ENCODE measurements at places on chromosomes 7 and 10. TPM values are rescaled to one million over a fixed set of nuclear protein-coding genes. Genes with fewer than 3 reads are reported as not detected.
A peak's percentile ranks its signal among the peaks of the same experiment; 100 is the strongest.

- no peaks in the 10 kb centered on the region for H3K27me3 ChIP-seq
- DNase-seq, result peak; percentile 48
- peak overlapping the region; percentile 37 for H3K27ac ChIP-seq
- H3K36me3 ChIP-seq, result no peaks in the 10 kb centered on the region
- no peaks in the 10 kb centered on the region for H3K4me1 ChIP-seq
These were observed 9.1 kb downstream of the PRKG1 start for GRCh38 chr10:51083356-51083853.

GRCh38 chr7:42193471-42194129 lies 43.4 kb downstream of the GLI3 start:
- H3K27ac ChIP-seq, result no peak overlapping the region
- H3K4me1 ChIP-seq, result peaks cover 9% of the 10 kb centered on the region

DNA sequence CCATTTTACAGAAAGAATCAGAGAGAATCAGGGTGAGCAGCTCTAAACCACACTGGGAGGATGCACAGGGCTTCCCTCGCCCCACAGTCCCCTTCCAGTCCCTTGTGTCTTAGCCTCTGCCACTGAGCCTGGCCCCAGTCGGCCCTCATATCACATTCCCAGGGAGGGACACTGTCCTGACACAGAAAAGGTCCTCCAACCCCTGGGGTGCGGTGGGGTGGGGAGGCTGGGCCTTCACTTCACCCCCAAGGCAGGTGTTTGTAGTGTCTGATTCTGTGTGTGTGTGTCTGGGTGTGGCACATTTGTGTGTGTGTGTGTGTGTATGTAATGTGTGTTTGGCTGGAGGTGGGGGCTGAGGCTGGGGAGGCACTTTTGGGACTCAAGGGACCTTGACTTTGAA lies 1.8 kb upstream of the KCP start:
- H3K36me3 ChIP-seq, result no peaks in the 10 kb centered on the region
- peaks cover 4% of the 10 kb centered on the region for H3K27me3 ChIP-seq
- no peak overlapping the region for H3K4me3 ChIP-seq
- H3K27ac ChIP-seq, result no peak overlapping the region
- H3K4me1 ChIP-seq, result no peaks in the 10 kb centered on the region
- no peak for DNase-seq

GRCh38 chr10:49113741-49114141 lies 1.6 kb downstream of the VSTM4 start:
- no peak for DNase-seq
- no peaks in the 10 kb centered on the region for H3K4me1 ChIP-seq
- no peak overlapping the region for H3K27ac ChIP-seq
- H3K36me3 ChIP-seq, result no peaks in the 10 kb centered on the region
- no peak overlapping the region for H3K4me3 ChIP-seq

- H3K27me3 ChIP-seq, result no peaks in the 10 kb centered on the region
- H3K4me3 ChIP-seq, result no peak overlapping the region
- DNase-seq, result no peak
- H3K4me1 ChIP-seq, result no peaks in the 10 kb centered on the region
These were observed 421.3 kb downstream of the EXOC4 start for GRCh38 chr7:133674079-133674763.

GRCh38 chr10:119315128-119316001 lies 108.0 kb downstream of the GRK5 start:
- H3K4me3 ChIP-seq, result no peak overlapping the region
- H3K27ac ChIP-seq, result no peak overlapping the region
- no peaks in the 10 kb centered on the region for H3K36me3 ChIP-seq
- peak; percentile 64 for DNase-seq

The INA gene
- polyA plus RNA-seq, result 0.54 TPM

The LAMB4 gene
- polyA plus RNA-seq, result 0.12 TPM

- no peaks in the 10 kb centered on the region for H3K27me3 ChIP-seq
- no peak overlapping the region for H3K27ac ChIP-seq
- H3K36me3 ChIP-seq, result no peaks in the 10 kb centered on the region
- no peak overlapping the region for H3K4me3 ChIP-seq
- no peaks in the 10 kb centered on the region for H3K4me1 ChIP-seq
These were observed 74.5 kb upstream of the PRKCQ start for GRCh38 chr10:6654571-6654970.

The UTF1 gene
- not detected for polyA plus RNA-seq

GRCh38 chr7:41592236-41592635 lies 110.7 kb downstream of the INHBA start:
- no peaks in the 10 kb centered on the region for H3K4me1 ChIP-seq
- no peak overlapping the region for H3K27ac ChIP-seq
- no peaks in the 10 kb centered on the region for H3K27me3 ChIP-seq
- DNase-seq, result no peak

DNA sequence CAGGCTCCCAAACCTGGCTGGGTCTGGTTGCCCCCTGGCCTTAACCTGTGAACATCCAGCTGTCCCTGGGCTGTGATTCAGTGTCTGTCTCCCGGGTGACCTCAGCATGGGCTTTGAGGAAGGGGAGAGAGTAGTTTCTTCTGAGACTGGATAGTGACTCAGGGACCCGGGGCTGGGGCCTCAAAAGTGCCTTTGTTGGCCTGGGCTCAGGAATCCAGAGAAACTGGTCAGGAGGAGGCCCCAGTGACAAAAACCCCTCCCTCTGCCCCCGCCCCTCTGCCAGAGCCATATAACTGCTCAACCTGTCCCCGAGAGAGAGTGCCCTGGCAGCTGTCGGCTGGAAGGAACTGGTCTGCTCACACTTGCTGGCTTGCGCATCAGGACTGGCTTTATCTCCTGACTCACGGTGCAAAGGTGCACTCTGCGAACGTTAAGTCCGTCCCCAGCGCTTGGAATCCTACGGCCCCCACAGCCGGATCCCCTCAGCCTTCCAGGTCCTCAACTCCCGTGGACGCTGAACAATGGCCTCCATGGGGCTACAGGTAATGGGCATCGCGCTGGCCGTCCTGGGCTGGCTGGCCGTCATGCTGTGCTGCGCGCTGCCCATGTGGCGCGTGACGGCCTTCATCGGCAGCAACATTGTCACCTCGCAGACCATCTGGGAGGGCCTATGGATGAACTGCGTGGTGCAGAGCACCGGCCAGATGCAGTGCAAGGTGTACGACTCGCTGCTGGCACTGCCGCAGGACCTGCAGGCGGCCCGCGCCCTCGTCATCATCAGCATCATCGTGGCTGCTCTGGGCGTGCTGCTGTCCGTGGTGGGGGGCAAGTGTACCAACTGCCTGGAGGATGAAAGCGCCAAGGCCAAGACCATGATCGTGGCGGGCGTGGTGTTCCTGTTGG lies at the start of gene CLDN4:
TSS of gene CLDN4 (plus strand) at position 316 of the 903 bp plus-strand sequence. CDS start at position 522, 206 bp downstream.
- H3K36me3 ChIP-seq, result peaks cover 26% of the 10 kb centered on the region
- peaks cover 3% of the 10 kb centered on the region for H3K4me1 ChIP-seq
- DNase-seq, result peak; percentile 99

GRCh38 chr7:116588225-116588624 lies 63.4 kb downstream of the CAV1 start:
- no peak for DNase-seq
- peaks cover 8% of the 10 kb centered on the region for H3K4me1 ChIP-seq
- no peak overlapping the region for H3K4me3 ChIP-seq
- no peaks in the 10 kb centered on the region for H3K27me3 ChIP-seq
- H3K27ac ChIP-seq, result no peak overlapping the region

The H2BK1 gene
- not detected for polyA plus RNA-seq

The CCL24 gene
- 34.9 TPM for polyA plus RNA-seq

DNA sequence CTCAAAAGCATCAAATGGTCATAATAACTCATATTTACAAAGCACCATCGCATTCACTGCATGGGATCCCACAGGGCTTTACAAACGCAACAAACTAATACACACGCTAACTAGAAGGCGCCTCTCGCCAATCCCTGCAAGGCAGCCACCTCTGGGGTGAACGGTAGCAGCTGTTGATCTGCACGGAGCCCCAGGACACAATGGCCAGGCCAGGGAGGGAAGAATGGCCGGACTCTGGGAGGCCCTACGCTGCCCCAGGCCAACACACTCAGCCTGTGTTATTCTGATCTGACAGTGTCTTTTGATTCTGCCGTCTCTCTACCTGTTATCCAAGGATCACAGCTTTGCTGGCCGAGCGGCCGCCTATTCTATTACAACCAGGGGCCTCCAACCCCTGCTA lies 41.8 kb downstream of the HABP2 start:
- H3K27ac ChIP-seq, result no peak overlapping the region
- H3K27me3 ChIP-seq, result peaks cover 5% of the 10 kb centered on the region
- no peaks in the 10 kb centered on the region for H3K36me3 ChIP-seq
- H3K4me1 ChIP-seq, result no peaks in the 10 kb centered on the region
- DNase-seq, result no peak

The ZNF800 gene
- polyA plus RNA-seq, result 6.2 TPM

The ANKRD1 gene
- polyA plus RNA-seq, result 4.5 TPM

DNA sequence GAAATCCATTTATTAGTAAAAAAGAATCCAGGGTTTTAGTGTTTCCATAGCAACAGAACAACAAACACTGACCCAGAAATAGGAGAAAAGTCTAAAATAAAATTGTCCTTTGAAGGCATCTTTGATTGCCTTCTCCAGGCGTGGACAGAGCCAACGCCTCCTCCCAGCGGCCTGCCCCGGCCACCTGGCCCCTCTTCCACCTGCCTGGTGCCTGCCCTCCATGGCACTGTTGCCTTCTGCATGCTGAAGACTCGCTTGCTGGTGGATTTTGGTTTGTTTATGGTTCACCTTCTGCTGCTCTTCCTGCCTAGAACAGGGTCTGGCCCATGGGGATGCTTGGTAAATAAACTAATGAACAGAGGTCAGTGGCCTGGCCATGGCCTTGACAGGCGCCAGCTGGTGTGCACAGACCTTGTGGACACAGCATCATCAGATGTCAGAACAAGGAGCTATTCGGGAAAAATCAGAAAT lies 107.4 kb downstream of the DYNC2I1 start:
- no peaks in the 10 kb centered on the region for H3K36me3 ChIP-seq
- peaks cover 1% of the 10 kb centered on the region for H3K4me1 ChIP-seq
- no peak overlapping the region for H3K27ac ChIP-seq

The NKX1-2 gene
- not detected for polyA plus RNA-seq

GRCh38 chr7:100372256-100372655 lies 1.0 kb upstream of the PILRA start:
- no peaks in the 10 kb centered on the region for H3K27me3 ChIP-seq
- no peaks in the 10 kb centered on the region for H3K4me1 ChIP-seq

The SPDYE6 gene
- polyA plus RNA-seq, result 0.09 TPM

DNA sequence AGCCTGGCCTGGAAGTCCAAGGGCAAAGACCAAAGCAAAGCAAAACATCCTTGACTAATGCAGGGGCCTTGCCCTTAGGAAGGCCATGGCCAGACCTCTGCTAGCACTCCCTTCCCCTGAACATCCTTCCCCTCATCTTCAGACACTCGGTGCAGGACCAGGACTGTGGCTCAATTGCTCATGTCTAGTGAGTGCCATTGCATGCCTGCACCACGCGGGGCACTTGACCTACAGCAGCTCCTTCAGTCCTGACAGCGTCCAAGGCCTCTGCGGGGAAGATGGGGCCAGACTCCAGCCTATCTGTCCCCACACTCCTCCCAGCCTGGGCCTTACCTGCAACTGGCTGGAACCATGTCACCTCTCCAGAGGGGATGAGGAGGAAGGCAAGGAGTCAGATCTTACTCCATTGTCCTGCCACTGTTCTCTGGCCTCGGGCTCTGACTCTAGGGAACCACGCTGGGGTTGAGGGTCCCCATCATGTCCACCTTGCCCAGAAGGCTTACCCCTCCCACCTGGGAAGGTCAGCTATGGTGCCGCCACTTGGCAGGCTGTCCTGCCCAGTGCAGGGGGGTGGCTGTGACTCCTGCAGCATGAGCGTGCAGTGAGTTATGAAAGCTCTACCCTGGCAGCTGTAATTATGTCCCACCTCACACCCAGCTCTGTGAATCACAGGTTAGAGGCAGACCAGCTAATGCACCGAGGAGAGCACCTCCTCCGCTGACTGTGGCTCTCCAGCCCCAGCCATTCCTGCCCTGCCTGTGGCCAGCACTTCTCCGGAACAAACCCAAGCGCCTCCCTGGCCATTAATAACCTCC lies 16.1 kb downstream of the DRGX start:
- DNase-seq, result no peak
- H3K27me3 ChIP-seq, result peaks cover under 1% of the 10 kb centered on the region
- no peaks in the 10 kb centered on the region for H3K36me3 ChIP-seq
- no peaks in the 10 kb centered on the region for H3K4me1 ChIP-seq

GRCh38 chr7:1579481-1580421 lies 9.9 kb upstream of the PSMG3 start:
- no peaks in the 10 kb centered on the region for H3K27me3 ChIP-seq
- H3K27ac ChIP-seq, result no peak overlapping the region
- H3K4me3 ChIP-seq, result no peak overlapping the region
- peak; percentile 68 for DNase-seq
- H3K4me1 ChIP-seq, result no peaks in the 10 kb centered on the region

DNA sequence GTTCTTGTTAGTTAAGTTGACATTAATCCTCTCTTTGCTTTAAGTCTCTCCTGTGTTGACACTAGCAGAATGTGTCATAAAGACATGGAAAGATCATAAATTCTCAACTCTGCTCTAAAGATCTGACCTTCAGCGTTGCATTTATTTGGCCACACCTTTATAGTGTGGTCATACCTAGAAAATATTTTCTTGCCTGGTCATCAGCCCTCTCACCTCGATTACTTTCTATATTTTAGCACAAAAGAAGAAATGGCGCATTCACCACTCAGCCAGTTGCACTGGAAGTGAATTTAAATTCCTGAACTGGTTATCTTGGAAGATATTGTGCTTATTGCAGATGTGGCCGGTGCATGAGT lies 96.7 kb upstream of the PDCD4 start:
- no peak overlapping the region for H3K4me3 ChIP-seq
- peak; percentile 84 for DNase-seq
- H3K27me3 ChIP-seq, result no peaks in the 10 kb centered on the region
- H3K27ac ChIP-seq, result peak overlapping the region; percentile 84
- no peaks in the 10 kb centered on the region for H3K36me3 ChIP-seq

The FBXL13 gene
- not detected for polyA plus RNA-seq

The EN2 gene
- polyA plus RNA-seq, result not detected

GRCh38 chr7:44707558-44708230 lies 41.0 kb upstream of the ZMIZ2 start:
- H3K4me3 ChIP-seq, result no peak overlapping the region
- H3K27me3 ChIP-seq, result no peaks in the 10 kb centered on the region
- peaks cover 6% of the 10 kb centered on the region for H3K36me3 ChIP-seq
- DNase-seq, result no peak
- H3K27ac ChIP-seq, result no peak overlapping the region

- H3K27ac ChIP-seq, result peak overlapping the region; percentile 98
- no peak for DNase-seq
- H3K4me1 ChIP-seq, result peaks cover 10% of the 10 kb centered on the region
- peaks cover 39% of the 10 kb centered on the region for H3K36me3 ChIP-seq
- H3K4me3 ChIP-seq, result no peak overlapping the region
These were observed 71.7 kb downstream of the PRKAG2 start for GRCh38 chr7:151805191-151805590.

The VIPR2 gene
- not detected for polyA plus RNA-seq

- no peaks in the 10 kb centered on the region for H3K4me1 ChIP-seq
- H3K36me3 ChIP-seq, result peaks cover 21% of the 10 kb centered on the region
- no peak overlapping the region for H3K27ac ChIP-seq
- H3K4me3 ChIP-seq, result no peak overlapping the region
These were observed 17.7 kb downstream of the LDB1 start for GRCh38 chr10:102102421-102102820.

GRCh38 chr10:67151471-67151870 lies 225.6 kb downstream of the LRRTM3 start:
- no peak overlapping the region for H3K4me3 ChIP-seq
- H3K36me3 ChIP-seq, result no peaks in the 10 kb centered on the region
- H3K27me3 ChIP-seq, result no peaks in the 10 kb centered on the region
- DNase-seq, result no peak
